Left lung (tissue), 14 donors: ENCODE measurements at places on chromosomes 6 and 20. TPM values are rescaled to one million over a fixed set of nuclear protein-coding genes. Genes with fewer than 3 reads are reported as not detected.

Gene MUC21
- 8.5 TPM for total RNA-seq

Gene CLPSL1
- not detected for total RNA-seq

Gene ARFGEF3
- total RNA-seq: 16.9 TPM

Gene PTK6
- 4.5 TPM for total RNA-seq

Gene HLA-DQB2
- total RNA-seq: 1.5 TPM

Gene KCNK16
- total RNA-seq: not detected
